ENCODE measurements at places on chromosomes 16 and 17.

DNA sequence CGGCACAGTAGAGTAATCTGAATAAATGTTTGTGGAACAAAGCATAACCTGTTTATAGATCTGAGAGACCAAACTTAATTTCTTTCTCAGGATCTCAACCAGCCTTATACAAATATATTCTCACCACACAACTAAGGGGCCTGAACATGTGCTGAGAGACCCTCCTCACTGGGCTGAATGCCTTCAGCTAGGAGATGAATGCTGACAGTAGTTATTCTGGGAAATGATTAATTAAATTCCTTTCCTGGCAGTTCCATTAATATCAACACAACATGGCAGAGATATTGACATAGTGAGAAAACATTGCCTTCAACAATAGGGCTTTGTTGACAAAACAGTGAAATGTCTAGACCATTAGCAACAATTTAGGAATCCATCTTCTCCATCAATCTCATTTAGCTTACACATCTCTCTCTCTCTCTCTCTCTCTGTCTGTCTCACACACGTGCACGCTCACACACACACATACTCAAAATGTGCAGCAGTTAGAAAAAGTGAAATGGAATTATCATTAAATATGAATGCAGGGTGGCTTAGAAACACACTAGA, 780.8 kb upstream of the CDH8 start:
- DNase-seq, result no peak

GRCh38 chr16:50086176-50086575, 20.4 kb downstream of the HEATR3 start:
- DNase-seq, result no peak

DNA sequence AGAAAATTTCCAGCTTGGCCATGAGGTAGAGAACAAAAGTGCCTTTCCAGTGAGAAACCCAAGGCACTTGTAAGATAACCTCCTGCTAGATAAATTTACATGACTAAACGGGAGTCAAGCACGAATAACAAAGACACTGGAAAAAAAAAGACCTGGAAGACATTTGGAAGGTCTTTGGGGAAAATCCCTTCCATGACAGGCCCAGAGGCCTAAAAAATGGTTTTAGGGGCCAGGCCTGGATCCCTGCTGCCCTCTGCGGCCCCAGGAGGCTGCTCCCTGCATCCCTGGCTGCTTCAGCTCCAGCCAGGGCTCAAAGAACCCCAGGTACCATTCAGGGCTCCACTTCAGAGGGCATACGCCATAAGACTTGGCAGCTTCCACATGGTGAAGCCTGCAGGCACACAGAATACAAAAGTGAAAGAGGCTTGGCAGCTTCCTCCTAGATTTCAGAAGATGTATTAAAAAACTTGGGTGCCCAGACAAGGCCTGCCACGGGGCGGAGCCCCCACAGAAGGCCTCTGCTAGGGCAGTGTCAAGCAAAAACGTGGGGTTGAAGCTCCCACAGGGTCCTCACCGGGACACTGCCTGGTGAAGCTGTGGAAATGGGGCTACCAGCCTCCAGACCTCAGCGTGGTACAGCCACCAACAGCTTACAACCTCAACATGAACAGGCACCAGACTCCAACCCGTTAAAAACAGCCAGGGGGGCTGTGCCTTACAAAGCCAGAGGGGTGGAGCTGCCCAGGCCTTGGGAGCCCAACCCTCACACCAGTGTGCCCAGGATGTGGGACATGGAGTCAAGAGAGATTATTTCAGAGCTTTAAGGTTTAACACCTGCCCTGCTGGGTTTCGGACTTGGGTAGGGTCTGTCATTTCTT, 77.1 kb downstream of the SDK2 start:
- DNase-seq, result no peak

DNA sequence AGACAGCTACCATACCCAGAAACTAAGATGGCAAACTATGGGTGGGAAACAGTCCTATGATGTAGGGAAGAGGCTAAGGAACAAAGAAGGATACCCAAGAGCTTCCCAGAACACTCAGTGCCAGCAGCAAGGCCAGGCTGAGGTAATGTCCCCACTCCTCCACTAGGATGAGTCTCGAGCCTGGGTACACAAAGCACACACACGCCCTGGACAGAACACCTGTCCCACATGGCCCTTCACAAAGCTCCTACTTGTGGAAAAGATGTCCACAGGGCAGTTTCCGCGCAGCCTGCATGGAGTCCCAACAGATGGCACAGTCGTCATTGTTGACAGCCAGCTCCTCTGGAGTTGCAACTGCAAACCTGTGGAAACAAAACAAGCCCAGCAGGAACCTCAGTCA, 23.9 kb downstream of the AMFR start:
- DNase-seq, result no peak

- no peak for DNase-seq
These were observed 14.0 kb upstream of the OR1E2 start for GRCh38 chr17:3447625-3448024.

GRCh38 chr17:79923974-79924638, 84.9 kb upstream of the CBX4 start:
- peak; percentile 43 for DNase-seq

DNA sequence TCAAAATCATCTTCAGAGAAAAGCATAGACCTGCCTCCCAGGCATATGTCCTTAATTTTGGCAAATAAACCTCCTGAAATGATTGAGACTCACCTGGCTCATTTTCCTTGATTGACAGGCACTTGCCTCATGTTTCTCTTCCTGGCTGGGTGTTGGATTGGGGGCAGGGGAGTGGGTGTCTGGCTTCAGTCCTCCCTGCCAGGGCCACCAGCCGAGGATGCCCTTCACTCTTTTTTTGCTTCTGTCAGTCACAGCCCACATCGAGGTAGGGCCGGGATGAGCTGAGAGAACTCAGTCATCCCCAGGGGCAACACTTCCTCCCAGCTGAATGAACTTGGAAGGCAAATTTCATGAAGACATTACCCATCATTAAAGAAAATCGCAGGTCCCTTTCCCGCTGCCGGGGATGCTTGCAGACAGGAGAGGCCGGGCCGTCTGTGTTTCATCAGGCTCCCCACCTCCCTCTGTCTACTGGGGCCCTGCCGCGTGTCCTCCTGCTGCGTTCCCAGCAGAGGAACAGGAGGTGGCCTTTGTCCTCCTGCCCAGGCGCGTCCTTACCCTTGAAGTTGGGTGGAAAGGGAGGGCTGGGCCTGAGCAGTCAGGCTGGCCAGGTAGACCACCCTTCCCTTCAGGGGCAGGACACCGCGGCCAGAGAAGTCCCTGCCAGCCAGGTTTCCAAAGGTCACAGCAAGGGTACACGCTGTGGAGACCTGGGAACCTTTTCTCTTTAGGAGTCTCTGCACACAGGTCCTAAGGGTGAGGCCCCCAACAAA, 11.2 kb upstream of the DNAH17 start:
- no peak for DNase-seq

DNA sequence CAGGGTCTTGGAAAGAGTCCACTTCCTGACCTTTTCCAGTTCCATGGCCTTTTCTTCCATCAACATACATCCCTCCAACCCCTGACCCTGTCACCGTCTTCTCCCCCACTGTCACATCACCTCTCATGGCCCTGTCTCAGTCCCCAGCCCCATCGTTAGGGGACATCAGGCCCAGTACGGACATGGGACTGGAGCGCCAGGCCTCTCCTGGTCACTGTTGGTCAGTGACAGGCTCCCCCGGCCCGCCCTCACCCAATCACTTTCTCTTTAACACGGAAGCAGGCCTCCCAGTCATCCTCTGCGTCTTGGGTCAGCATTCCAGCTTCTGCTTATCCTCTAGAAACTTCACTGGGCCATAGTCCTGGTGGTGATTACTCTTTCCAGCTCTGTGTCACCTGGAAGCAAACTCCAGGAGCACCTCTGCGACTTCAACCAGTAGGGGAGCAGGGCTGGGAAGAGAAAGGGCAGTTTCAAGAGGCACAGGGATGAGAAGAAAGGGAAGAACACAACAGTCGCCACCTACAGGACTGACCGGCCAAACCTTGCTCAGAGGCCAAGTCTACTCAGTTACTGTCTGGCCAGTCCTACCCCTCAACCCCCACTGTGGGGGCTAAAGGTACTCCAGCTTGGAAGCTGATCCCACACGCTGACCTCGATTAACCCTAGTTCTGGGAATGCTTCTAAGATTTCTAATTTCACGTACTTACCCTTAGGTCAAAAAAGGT, 15.9 kb upstream of the ICAM2 start:
- no peak for DNase-seq

GRCh38 chr16:27118526-27118925, 51.8 kb downstream of the C16orf82 start:
- DNase-seq, result no peak

- peak; percentile 62 for DNase-seq
These were observed 37.4 kb downstream of the RNF213 start for GRCh38 chr17:80297996-80298560.

- DNase-seq, result no peak
These were observed 10.9 kb downstream of the RAD51C start for GRCh38 chr17:58703137-58703915.

GRCh38 chr16:55906123-55906522, 30.9 kb upstream of the CES5A start:
- DNase-seq, result no peak

DNA sequence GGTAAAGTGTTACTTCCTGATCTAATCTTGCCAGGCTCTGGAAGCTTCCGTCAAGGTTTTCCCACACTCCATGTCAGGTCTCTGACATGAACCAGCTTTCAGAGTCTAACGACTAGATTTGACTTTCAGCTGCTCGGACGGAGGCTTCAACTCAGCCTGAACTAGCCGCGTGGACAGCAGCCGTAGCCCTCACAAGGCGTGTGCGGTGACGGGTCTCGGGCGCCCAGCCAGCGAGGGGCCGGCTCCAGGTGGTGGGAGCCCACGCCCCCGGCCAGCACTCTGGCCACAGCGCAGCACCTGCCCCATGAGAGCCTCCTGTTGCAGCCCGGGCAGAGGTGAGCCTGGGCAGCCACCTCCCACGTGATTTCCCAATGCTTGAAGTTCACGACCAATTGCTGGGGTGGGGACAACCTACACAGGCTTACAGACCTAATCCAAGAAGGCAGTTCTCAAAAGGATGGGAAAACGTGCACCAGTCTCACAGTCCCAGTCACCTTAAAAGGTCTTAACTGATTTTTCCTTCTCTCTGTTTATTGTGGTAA, 45.5 kb downstream of the TBC1D16 start:
- DNase-seq, result no peak

DNA sequence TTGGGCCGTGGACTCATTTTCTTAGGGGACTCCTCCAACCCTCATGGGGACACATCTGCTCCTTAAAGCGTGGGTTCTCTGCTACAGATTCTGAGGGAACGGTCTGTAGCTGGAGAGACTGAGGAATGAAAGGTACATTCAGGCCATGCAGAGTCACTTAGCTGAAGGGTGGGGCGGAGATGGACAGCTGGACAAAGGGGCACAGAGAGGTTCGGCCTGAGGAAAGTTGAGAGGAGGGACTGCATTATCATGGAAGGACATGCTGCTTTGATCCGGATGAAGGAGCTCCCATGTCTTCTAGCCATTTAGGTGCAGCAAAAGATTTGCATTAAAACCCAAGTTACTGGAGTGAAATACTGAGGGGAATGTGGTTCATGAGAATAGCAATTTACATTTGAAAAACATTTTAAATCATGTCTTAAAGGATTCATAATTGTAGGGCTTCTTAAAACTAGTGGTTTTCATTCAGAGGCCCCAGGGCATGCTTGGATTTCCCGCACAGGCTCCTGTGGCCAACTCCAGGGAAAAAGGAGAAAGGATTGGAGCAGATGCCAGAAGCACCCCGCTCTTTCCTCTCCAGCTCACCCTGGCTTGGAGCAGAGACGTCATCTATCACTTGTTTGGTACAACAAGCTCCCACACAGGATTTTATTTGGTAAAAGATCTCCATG, 54.2 kb downstream of the CDRT4 start:
- no peak for DNase-seq

- no peak for DNase-seq
These were observed 3.3 kb upstream of the AXIN2 start for GRCh38 chr17:65564793-65565192.

GRCh38 chr17:61345061-61345460, 54.6 kb upstream of the TBX2 start:
- no peak for DNase-seq

GRCh38 chr16:54746596-54746995, 184.1 kb upstream of the IRX5 start:
- no peak for DNase-seq

GRCh38 chr17:47066095-47066494, 87.0 kb upstream of the RPRML start:
- DNase-seq, result no peak

Measured in posterior cingulate gyrus (tissue), 11 donors.